ENCODE measurements at places on chromosomes 4 and X. TPM values are rescaled to one million over a fixed set of nuclear protein-coding genes. Genes with fewer than 3 reads are reported as not detected.

Gene TMPRSS11E
- not detected for total RNA-seq

- no peak for DNase-seq
Measured at GRCh38 chr4:92307866-92308265, 4.1 kb downstream of the GRID2 start.

- no peak for DNase-seq
Measured at GRCh38 chr4:121728798-121729226, 32.0 kb upstream of the ANXA5 start.

Gene CSAG3
- not detected for total RNA-seq

GRCh38 chr4:53094040-53094439, 231.9 kb downstream of the RASL11B start:
- no peak for DNase-seq

GRCh38 chr4:145540235-145540634, 58.6 kb downstream of the SMAD1 start:
- DNase-seq: no peak

GRCh38 chrX:134721766-134722532, 63.7 kb upstream of the PLAC1 start:
- DNase-seq: no peak

Gene CXCL3
- not detected for total RNA-seq

Gene HPSE
- 8.9 TPM for total RNA-seq

Gene KLHL4
- not detected for total RNA-seq

- no peak for DNase-seq
Measured at GRCh38 chr4:3768842-3769641, 2.9 kb downstream of the ADRA2C start.

DNA sequence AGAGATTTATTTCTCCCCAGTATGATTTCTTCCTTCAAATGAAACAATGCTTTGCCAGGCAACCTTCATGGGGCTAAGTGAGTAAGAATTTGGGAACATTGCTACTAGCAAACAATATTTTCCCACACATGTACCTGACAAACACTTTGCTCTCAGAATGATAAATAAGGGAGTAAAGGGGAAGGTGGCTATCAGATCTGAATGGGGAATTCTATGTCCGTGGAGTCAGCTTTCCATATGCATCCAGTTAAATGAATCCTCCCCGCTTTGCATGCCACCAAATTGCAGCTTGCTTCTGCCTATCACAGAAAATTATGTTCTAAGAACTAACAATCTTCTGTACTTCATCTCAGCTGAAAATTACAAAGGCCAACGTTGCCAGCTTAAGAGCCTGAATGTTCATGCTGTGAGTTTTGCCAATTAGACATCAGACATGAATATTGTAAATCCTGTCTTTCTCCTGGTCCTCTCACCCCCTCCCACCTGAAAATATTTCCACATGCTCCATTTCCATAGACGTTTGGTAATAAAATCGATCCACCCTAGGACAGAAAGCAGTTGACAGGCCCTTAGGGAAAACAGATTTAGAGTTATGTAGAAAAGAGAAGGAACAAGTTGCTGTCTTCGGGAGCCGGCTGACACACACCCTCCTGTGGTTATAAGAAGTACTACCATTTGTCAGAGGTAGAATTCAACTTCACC, 6.3 kb downstream of the MEPE start:
- DNase-seq: no peak

GRCh38 chr4:23890369-23891063, 669 bp upstream of the PPARGC1A start:
- DNase-seq: no peak

Gene DCAF4L1
- total RNA-seq: 0.42 TPM

Gene CTAG2
- not detected for total RNA-seq

DNA sequence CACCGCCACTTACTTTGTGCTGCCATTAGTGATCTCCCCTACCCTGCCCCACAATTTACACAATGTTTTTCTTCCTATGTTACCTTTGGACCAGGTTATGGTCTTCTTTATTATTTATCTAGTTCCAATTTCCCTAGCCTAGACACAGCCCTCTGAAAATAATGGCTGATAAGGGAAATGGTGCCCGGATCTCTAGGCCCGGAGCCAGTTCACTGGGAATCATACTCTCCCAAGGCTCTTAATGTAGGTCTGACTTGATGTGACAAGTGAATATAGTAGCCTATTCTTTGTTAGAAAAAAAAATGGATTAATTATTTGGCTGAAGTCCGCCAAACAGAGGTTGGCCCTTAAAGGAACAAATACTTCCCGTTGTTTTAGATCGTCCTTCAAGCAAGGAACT, 208.0 kb downstream of the RELL1 start:
- DNase-seq: no peak

- no peak for DNase-seq
Measured at GRCh38 chr4:181569553-181569952, 673.6 kb upstream of the TENM3 start.

DNA sequence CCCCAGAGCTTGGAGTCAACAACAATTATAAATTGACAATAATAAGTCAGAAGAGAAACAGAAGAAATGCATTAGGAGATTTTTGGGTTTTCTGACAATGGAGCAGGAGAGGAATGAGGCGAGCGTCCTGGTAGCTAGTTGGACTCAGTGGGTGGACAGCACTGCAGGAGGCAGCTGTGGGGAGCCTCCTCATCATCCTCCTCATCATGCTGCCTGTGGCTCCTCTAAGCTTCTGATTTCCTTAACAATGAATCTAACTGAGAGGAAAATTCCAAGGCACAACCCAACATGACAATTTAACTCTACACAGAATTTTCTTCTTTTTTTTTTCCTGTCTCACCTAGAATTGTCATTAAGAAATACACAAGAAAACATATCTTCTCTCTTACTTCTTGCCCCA, 357.1 kb upstream of the NOCT start:
- no peak for DNase-seq

GRCh38 chr4:128159967-128160366, 98.9 kb downstream of the LARP1B start:
- DNase-seq: no peak

GRCh38 chr4:88985088-88985773, 71.8 kb downstream of the FAM13A start:
- no peak for DNase-seq

Measured in CD4-positive, alpha-beta memory T cell (primary cell).